Mesenchymal stem cell (in vitro differentiated cells and primary cell): ENCODE measurements at places on chromosomes 4 and X.

GRCh38 chr4:83436680-83437079 is 18.9 kb downstream of the HELQ start:
- DNase-seq: no peak

- no peak for DNase-seq
Measured at GRCh38 chr4:15971068-15971801, 8.3 kb upstream of the FGFBP2 start.

DNA sequence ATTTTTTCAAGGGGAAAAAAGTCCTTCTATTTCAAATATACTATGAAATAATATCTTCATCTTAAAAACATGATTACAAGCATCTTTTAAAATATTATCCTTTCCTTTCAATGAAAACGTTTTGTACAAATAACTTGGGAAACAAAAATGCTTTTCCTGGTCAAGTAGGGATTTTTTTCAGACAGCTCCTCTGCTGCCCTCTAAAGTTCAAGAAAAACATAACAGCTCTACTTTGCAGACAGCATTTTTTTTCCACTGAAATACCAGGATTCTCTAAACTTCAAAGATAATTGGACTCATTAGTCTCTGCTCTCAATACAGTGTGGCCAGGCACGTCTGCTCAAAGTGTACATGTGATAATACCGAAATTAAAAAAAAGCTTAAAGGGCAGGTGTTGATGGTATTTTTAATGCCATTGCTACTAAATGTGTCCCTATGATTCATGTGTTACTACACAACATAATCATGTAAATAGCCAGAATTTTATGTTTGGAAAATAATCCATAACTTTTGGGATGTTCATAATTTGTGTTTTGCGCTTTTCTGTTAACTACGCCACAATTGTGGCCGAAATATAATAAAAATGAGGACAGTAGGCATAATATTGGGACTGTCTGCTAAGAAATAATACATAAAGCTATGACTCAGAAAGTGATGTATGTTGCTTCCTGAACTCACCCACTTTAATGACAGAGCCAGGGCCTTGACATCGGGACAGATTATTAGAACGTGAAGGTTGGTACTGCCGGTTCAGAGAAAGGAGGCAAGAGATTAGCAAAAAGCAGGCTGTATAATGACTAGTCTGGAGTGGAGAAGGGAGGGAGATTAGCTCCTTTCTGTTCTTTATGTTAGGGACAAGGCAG is 478.9 kb downstream of the KCNIP4 start:
- DNase-seq: peak; percentile 42

GRCh38 chr4:118898684-118899138 is 10.1 kb downstream of the SYNPO2 start:
- DNase-seq: no peak

- peak; percentile 6 for DNase-seq
Measured at GRCh38 chr4:168999809-169000208, 10.2 kb downstream of the CBR4 start.
